ENCODE measurements at places on chromosomes 2 and 18.

DNA sequence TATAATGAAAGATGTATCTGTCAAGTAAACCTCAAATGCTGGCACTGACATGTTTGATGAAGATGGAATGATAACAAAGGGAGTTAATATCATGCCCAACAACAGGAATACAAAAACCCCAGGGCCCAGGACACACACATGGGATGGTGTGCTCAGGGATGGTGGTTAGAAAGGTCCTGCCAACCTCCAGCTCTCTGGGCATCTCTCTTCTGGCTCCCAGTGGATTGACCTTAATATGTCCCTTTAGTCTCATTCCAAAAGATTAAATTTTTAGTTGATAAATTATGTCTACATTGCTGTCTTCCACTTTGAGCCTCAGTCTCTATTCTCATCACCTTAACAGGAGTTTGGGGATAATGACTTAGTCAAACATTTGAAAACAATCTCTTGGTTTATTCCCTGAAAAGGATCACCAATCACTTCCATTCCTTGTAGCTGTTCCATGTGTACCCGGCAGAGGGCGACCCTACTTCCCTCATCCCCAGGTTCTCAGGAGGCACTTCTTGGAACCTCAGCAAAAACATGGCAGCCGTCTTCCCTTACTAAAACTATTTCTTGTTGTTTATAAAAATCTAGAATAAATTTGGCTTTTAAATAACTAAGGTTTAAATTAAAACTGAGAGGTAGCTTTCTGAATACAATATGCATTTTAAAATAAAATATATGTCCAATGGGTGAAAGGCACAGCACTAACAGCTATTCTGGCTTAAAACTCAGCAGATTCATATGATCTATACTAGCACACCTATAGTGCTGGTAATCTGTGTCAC lies 29.6 kb downstream of the MCEE start:
- DNase-seq: no peak

- DNase-seq: no peak
Observed at GRCh38 chr2:53347269-53347668, 420.3 kb upstream of the CHAC2 start.

DNA sequence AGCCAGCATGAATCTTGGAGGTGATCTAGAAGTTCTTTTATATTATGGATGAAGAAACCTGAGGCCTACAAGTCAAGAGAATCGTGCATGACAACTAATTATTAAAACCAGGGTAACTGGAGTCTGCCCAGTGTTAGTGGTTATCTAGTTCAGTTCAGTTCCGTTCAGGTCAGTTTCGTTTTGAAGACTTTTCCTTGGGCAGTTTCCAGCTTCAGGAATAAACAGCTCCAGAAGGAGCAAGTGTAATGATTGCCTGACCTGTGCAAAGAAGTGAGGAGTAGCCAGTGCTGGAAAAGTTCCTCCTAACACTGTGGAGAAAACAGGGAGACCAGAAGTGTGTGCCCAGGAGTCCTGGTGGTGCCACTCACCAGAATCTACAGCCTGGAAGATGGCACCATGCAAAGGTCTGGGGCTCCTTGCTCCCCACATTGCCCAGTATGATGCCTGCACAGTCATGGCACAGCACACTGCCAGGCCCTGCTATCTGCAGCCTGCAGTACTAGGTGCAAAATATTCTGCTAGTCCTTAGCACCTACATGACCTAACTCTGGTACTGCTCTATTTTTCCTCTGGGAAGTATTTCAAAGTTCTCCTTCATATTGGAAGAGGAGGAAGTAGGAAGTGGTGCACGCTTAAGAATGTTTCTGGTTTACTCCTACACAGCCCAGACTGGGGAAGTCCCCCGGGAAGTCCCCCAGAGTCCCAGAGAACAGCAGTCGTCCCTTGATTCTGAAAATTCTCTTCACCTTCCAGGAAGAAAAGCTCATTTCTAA lies 65.8 kb downstream of the SUMO1 start:
- DNase-seq: peak; percentile 37

DNA sequence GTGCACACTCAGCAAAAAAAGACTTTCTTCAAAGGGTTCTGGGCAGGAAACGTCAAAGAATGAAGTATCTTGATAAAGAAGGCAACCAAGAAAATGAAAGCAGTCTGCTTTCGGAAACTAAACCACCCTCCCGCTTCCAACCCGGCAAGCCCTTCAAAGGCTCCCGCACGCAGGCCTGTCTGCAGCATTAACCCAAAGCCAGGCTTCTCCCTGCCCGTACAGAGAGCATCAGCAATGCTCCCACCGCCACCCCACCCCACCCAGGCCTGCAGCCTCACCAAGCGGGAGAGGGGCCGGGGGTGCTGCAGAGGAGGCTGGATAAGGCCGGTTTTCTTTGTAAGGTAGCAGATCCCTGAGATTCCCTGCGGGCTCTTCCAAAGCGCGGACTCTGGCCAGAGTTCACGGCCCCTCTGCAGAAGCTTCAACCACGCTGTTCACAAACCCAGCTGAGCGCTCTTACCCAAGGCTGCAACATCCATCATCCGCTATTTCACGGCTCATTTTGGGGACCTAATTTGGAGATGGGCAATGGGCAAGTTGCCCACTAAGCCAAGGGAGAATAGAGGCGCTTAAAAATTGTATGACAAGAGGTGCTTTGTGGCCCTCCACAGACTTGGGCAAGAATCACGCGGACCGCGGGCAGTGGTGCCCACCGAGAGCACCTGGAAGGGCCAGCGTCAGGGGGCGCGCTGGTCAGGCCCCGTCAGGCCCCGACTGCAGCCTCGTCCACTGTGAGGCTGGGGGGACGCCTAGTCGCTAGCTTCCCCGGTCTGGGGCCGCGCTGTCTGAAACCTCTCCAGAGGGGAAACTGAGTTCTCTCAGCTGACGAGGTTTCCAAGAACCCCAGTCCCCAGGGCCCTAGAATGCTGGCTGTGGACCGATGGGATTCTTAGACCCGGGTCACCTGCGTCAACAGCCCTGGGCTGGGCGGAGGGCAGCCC lies 225.4 kb upstream of the ID2 start:
- DNase-seq: no peak

DNA sequence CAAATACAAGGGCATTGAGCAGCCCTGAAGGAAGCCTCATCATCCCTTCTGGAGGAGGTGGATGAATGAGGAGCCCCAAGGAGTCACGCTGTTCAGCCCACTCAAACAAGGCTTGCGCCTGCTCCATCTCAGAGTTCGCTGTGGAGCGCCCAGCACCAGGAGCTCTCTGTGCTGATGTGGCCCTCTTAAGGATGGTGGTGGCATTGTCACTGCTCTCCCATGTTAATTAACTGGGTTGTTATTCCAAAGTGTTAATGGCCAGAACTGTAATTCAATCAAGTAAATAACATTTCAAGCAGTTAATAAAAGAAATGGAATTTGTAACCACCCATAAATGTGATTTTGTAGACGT lies 726.0 kb upstream of the RAB6C start:
- no peak for DNase-seq

- no peak for DNase-seq
Observed at GRCh38 chr2:238722883-238723282, 125.0 kb upstream of the TWIST2 start.

DNA sequence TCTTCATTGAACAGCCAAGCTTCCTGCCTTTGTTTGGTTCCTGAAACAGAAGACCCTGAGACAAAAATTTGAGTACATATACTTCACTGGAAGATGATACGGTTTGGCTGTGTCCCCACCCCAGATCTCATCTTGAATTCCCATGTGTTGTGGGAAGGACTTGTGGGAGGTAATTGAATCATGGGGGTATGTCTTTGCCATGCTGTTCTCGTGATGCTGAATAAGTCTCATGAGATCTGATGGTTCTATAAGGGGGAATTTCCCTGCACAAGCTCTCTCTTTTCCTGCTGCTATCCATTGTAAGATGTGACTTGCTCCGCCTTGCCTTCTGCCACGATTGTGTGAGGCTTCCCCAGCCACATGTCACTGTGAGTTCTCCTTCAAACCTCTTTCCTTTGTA lies 76.5 kb downstream of the BABAM2 start:
- DNase-seq: no peak

- DNase-seq: no peak
Observed at GRCh38 chr2:173754165-173754564, 211.0 kb downstream of the SP3 start.

DNA sequence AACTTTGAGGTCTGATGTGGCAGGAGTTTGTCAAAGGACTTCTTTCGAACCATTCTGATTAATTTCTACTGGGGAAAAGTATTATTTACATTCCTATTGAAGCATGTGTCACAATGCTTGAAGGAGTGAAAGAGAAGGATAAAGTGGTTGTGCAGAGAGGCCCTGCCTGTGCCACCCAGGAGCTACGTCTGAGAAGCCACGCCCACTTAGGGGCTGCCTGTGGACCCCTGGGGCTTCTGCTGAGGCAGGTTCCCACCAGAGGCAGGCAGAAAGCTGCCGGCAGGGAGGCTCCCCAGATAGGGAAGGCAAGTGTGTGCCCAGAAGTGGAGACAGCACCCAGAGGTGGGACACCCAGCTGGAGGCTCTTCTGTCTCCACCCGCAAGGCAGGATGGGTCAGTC lies 47.4 kb downstream of the GBX2 start:
- DNase-seq: no peak

DNA sequence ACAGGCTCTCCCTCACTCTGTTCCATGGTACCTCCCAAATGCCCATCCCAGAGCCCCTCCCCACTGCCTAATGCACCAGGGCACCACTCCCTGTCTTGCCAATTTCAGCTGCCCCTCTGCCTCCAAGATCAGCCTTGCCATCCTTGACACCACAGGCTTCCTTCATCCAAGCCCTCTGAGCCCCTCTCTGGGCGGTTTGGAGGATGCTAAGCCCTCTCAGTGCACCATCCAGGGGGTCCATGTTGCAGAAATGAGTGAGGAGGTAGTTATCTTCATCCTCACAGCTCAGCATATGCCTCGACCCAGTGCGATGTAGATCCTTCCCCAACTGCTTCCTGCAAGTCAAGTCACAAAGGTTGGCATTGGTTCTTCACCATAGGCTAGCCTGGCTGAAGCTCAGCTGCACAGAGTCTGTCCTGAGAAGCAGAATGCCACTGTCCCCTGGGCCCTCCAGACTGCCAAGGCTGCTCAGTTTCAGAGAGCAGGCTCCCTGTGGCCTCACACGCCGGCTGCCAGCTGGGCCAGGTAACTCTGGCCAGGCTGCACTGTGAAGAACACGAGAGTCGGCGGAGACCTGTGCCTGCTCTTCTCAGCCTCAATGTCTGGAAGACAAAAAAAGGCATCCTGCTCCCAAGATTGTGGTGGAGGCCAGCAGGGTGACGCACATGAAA lies 9.9 kb upstream of the MAP3K2 start:
- DNase-seq: no peak

DNA sequence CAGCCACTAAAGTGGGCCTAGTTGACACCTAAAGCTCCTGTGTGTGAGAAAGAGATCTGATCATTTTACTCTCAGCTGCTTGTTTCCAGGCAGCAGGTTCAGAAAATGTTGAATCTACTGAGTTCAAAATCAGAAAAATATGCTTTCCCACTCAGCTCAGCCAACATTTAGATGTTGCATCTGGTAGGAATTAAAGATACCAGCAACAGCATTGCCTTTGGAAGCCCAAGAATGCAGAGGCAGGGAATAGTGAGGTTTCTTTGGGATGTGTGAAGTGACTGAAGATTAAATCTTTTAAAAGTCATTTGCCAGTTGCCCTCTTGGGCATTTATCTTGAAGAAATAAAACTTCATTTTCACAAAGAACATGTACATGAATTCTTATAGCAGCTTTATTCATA lies 33.9 kb upstream of the DOCK10 start:
- no peak for DNase-seq

- DNase-seq: no peak
Observed at GRCh38 chr2:200585730-200586643, at the start of gene AOX1. AOX1 (plus strand) TSS chr2:200586014; CDS start chr2:200586109, 95 bp downstream.

- no peak for DNase-seq
Observed at GRCh38 chr2:174465327-174465726, 21.5 kb downstream of the GPR155 start.

DNA sequence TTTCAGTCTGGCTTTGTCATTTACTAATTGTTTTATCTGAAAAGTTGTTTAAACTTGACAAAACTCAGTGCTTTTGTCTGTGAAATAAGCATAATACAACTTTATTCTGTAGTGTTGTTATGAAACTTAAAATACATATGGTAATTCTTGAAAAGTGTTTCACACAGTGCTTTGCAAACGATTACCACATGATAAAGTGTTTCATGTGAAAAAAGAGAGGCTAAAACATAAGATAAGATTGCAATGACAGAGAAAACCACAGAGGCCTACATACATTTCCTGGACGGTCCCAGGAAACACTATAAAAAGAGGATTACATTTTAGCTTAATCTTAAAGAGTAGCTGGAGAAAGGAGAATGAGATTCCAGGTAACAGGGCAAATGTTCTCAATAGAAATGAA lies 1934.6 kb upstream of the LRRTM1 start:
- no peak for DNase-seq

DNA sequence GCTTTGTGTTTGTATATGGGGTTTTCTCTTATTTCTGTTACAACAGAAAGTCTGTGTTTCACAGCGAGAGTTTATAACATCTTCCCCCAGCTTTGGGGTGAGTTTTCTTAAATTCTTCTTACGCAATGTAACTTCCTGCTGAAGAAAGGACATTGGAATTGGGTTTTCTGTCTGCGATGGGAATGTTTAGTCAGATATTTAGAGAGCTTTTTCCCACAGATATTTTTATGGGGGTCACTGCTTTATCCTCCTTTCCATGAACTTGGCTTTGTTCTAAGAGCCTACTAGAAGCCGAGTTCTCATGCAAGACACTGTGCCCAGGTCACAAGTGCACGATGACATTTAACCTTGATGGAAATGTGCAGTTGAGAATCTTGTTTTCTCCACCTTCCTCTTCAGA lies 22.1 kb downstream of the B3GNT2 start:
- DNase-seq: no peak

DNA sequence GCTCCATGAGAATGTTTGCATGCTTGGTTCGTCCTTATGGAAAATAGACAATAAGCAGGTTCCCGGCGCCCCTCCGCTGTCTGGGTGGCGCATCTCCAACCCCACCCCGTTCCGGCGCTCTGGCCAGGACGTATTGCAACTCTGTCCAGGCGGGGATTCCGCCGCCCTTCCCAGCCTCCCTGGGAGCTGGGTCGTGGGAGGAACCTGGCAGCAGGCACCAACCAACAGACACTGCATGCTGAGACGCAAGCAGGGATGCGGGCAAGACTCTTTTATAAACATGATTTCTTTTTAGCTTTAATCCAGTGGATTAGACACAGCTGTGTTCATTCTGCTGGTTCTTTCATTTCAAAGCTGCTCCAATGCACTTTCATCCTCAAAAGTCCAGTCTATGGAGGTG lies 240.2 kb downstream of the SH3BP4 start:
- no peak for DNase-seq

- DNase-seq: no peak
Observed at GRCh38 chr2:85653996-85654395, 14.0 kb downstream of the SFTPB start.
